ENCODE measurements at places on chromosomes 7 and 10.

- DNase-seq: no peak
These were observed 54.4 kb downstream of the SH3PXD2A start for GRCh38 chr10:103800789-103801540.

DNA sequence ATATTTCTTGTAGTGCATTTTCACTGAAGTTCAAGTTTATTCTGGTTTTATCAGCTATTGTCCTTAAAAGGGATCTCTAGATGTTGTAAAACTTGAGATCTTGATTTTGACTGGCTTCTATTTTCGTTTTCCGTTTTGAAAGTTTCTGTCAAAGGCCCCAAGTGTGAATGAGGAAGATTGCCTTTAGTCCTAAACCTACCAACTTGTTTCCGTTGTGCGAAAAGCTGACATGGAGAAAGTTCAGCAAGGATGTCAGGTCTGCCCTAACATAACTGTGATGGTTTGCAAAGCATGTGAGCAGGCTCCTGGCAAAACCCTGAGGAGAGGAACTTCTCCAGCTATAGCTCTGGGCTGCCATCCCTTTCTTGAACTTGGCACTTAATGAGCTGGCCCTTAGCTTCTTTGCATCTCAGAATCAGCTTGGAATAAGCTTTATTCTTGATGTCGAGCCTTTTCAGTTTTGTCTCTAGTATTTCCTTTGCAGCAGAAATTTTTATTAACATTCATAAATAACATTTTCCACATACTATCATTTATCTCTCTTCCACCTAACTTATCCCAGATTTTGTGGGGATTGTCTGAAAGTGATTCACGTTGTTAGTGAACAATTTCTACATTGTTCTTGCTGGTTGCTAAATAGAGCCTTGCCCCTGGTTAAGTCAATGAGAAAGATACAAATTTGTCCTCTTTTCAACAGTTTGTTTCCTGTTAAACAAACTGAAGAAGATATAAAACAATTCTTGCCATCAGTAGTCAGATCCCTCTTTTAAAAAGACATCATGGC, 559.4 kb downstream of the SUGCT start:
- peak; percentile 8 for DNase-seq

GRCh38 chr10:126321440-126321839, 66.8 kb downstream of the ADAM12 start:
- no peak for DNase-seq

DNA sequence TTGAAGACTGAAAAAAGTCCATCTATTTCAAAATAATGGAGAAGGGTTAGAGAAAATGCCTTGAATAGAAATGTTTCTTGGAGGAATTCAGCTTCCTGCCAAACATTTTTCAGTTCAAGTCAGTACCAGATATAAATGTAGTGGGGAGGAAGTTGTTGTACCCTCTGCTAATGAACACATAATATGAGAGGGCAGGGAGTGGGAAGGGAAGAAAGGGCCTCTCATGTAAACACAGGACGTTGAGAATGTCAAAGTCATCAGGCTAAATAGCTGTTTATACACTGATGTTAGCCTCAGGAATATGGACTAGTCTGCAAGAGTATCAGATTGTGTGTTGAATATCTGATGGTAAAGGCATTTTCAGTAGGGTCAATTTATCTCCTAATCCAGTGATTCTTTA, 37.0 kb downstream of the GPR37 start:
- DNase-seq: no peak

GRCh38 chr10:116385311-116385710, 42.3 kb upstream of the PNLIPRP3 start:
- no peak for DNase-seq

DNA sequence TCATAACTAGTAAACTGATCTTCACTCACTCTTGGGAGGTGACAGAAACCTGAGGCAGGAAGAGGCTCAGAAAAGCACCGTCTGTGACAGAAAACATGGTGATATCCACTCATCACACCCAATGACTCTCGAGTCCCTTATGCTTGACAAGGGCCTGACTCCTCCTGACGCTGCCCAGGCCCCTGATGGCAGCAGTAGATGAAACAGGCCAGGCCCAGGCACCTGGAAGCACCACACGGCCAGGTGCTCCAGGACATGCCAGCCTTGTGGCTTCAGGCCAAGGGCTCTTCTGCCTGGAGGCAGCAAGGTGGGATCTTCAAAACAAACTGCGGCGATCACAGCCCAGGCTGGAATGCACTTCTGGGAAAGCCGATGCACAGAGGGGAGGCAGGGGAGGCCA, 89.3 kb downstream of the MAD1L1 start:
- DNase-seq: no peak

DNA sequence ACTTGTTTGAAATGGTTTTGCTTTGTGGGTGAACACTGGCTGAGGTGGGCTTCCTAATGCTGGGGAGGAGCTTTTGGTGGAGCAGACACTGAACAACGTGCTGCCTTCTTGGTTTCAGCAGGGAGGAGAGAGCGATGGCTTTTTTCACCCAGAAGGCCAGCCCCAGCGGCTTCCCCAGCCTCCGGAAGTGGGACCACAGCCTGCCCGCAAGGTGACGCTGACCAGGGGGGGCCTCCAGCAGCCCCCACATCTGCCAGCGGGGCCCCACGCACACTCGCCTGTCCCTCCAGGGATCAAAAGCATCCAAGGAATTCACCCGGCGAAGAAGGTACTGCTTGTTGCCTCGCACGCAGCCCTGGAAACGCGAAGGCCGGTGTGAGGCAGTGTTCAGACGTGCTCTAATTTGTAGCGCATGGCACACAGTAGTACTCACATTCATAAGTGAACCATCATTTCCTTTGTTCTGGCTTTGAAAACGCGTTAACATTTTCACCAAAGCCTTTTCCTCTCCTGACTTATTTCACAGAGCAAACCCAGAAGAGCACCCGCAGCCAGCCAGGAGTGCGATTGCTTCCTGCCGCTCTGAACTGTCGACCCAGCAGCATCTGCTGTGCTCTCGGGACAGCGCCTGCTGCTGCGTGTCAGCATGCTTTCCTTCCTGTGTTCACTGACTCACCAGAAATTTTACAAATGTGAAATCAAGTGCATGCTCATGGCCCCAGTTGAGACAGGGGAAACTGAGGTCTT, 48.4 kb downstream of the SHH start:
- DNase-seq: peak; percentile 86

DNA sequence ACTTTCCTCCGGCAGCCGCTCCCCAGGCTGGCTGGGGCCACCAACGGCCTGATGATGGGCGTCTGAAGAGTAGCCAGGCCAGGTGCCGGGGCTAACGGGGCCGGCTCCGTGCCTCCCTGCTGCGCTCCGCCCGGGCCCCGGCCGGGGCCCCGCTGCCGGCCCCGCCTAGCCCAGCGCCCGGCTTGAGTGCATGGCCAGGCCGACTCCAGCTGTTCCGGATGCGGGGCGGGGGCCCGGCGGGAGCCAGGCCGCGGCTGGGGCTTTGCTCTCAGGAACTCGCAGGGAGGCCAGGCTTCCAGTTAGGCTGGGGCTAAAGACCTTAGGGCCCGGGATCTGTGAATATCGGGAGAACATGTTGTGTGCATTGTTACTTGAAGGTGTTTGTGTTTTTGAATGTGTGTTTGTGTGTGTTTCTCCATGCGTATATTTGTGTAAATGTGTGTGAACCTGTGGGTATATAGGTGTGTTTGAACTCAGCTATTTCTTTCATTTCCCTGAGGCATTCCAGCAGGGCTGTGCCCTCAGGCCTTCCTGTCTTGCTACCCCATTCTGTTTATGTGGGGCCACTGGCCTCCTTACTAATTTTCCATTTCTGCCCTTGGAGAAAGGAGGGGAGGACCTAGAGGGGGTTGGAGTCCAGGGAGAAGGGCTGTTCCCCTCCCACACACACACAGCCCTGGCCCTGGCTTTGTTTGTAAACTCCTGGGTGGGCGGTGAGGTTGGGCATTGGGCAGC, 1.1 kb upstream of the LBX1 start:
- no peak for DNase-seq

DNA sequence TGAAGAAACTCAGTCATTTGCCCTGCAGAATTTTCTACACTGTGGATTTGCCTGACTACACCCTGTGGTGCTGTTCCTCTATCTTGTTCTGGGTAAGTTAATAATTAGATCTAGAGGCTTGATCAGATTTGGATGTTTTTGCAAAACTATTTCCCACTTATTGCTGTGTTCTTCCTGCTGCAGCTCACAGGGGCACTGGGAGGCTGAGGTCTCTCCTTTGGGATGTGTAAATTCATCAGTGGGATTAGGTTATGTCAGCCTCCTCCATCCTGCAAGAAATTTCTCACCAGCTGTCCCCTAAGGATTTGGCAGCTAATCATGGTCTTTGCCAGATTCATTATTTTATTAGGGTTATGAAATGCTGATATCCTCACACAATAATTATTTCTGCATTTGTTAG, 148.1 kb upstream of the ZNF32 start:
- no peak for DNase-seq

DNA sequence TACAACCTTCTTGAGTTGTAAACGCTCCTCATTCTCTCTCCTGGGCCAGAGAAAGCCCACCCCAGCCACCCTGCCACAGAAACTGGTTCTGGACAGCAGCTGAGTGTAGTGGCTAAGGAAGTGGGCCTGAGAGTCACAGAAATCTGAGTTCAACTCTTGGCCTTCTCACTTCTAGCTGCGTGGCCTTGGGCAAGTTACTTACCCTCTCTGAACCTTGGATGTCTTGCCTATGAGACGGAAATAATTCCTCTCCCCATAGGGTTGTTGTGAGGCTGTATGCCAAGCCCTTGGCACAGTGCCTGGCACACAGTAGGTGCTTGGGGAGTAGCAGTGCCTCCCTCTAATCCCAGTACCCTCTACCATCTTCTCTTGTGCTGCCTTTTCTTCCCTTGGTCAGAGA, 51.5 kb downstream of the ADAMTS14 start:
- DNase-seq: no peak

- DNase-seq: no peak
These were observed 2.8 kb upstream of the FAS start for GRCh38 chr10:88987840-88988239.

GRCh38 chr7:16420329-16420648, 1.0 kb downstream of the CRPPA start:
- no peak for DNase-seq

DNA sequence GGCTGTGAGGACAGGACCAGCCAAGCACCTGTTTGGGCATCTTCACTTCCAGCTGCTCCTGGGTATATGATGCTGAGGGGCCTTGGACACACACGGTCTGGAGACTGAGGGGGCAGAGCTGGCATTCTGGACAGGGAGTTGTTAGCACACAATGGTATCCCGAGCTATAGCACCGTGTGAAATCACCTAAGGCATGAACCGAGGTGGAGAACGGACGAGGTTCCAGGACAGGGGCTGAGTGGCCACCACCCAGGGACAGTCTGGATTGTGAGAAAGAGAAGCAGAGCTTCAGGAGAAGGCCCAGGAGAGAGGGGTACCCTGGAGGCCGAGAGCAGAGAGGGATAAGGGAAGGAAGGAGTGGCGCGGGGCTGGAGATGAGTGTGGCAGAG, 571.8 kb downstream of the TCERG1L start:
- no peak for DNase-seq

DNA sequence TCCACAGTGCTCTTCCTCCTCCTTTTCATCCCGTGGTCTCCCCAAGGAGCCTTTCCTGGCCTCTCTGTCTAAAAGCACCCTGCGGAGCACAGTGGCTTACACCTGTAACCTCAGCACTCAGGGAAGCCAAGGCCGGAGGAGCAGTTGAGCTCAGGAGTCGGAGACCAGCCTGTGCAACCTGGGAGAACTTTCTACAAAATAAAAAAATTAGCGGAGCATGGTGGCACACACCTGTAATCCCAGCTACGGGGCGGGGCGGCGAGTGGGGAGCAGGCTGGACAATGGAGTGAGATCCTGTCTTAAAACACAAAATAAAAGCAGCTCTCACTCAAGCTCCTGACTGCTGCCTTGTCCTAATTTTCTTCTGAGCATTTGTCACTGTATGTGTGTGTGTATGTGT, 1.4 kb upstream of the COBL start:
- DNase-seq: no peak

- peak; percentile 54 for DNase-seq
These were observed 440.4 kb downstream of the KIF20B start for GRCh38 chr10:90141791-90142190.

Measured in fibroblast of skin of abdomen (primary cell).